ENCODE measurements at places on chromosomes 3 and 15.

DNA sequence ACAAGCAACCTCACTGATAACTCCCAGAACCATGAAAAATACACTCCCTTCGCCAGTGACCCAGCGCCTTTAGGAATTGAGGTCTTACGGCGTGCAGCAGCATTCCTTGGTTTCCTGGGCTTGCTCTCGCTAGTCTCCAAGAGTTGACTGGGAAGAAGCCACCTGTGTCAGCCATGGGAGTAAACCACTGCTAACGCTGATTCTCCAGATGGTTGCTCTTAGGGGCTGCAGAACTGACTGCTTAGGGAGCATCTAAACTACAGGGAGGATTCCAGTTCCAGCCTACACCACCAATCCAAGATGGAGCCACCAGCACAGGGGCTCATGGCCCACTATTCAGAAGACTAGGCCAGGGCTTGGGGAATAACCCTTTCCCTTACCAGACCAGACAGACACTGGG is 2.4 kb downstream of the RBPMS2 start:
- no peak for DNase-seq

GRCh38 chr15:100812802-100813201 is 66.8 kb upstream of the ALDH1A3 start:
- DNase-seq: no peak

GRCh38 chr3:129032716-129033115 is 27.9 kb upstream of the GP9 start:
- DNase-seq: no peak

GRCh38 chr15:67105065-67105951 is 39.9 kb downstream of the SMAD3 start:
- no peak for DNase-seq

DNA sequence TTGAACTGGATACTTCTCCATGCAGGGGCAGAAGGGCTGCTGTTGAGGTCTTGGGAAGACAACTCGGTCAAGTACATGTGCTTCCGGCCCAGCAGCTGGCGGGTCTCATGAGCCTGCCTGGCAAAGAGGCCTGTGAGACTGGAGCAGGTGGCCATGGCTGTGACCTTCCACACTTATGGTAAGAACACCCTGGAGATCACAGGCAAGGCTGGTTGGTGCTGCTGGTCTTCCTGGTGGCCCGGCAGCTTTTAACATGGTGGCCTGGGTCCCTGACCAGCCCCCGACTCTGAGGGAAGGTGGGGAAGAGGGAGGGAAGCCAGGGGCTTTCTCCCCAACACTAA is 15.4 kb downstream of the CHRD start:
- DNase-seq: no peak

DNA sequence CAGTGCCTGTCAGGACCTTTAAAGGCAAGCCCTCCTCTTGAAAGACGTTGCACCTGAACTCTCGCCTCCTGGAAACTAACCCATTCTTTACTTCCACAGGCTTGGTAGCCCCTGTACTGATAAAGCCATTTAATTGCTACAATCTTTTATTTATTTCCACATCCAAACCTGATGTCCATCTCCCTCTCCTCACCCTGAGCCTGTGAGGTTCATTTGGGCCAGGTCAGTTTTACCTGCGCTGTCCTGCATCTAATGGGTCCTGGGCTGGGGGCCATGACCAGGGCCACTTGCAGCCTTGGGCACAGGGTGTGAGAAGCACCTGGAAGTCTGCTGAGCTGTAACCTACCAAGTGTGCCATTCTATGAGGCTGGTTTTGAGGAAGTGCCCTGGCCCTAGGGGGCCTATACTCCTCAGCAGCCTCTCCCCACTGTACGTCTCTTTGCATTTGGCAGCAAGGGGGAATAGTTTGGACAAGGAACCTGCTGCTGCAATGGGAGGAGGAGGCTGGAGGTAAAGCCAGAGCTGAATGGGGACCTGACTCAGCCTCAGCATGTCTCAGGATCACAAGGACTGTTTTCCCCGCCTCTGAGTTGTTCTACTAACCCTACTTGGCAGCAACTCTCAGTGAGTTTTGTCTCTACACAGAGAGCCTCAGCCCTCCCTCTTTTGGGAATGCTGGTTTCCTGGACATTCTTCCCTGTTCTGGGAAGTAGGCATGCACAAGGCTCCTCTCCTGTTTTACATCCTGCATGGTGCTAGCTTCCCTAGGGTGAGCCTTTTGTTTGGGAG is 53.8 kb downstream of the WDR76 start:
- no peak for DNase-seq

- no peak for DNase-seq
Observed at GRCh38 chr3:36227980-36228379, 152.3 kb upstream of the STAC start.

DNA sequence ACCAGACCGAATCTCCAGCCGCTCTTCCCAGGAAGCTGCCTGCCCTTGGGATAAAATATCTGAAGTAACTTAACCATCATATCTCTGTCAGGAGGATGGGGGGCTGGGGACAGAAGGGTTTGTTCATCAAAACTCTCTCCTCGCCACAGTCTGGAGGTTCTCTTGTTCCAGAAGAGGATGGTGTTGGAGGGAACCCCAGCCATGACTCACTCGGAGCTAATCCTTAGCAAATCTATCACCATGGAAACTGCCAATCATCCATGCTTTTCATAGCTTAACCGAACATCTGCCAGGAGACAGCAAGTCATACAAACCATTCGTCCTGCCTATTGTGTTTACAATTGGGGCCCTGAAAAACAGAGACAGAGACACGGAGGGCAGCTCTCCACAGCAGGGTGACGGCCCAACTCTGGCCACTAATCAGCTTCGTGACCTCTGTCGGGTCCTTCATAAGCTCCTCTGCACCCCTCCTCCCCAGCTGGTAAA is 73.8 kb upstream of the HEG1 start:
- DNase-seq: no peak

DNA sequence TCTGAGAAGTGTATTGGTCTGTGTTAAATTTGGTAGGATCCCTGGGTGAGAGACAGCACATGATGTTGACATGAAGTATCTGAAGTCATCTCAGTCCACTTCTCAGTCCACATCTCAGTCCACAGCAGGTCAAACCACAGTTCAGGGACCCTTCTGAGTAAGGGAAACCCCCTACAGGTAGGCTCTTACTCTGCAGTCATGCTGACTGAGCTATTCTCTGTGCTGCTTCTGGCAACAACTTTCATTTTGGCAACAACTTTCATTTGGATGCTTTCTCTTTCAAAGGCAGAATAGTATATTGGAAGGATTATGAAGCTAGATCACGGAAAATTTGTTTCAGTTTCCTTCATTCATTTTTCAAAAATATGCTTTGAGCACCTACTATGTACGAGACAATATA is 178.2 kb upstream of the GOLIM4 start:
- no peak for DNase-seq

DNA sequence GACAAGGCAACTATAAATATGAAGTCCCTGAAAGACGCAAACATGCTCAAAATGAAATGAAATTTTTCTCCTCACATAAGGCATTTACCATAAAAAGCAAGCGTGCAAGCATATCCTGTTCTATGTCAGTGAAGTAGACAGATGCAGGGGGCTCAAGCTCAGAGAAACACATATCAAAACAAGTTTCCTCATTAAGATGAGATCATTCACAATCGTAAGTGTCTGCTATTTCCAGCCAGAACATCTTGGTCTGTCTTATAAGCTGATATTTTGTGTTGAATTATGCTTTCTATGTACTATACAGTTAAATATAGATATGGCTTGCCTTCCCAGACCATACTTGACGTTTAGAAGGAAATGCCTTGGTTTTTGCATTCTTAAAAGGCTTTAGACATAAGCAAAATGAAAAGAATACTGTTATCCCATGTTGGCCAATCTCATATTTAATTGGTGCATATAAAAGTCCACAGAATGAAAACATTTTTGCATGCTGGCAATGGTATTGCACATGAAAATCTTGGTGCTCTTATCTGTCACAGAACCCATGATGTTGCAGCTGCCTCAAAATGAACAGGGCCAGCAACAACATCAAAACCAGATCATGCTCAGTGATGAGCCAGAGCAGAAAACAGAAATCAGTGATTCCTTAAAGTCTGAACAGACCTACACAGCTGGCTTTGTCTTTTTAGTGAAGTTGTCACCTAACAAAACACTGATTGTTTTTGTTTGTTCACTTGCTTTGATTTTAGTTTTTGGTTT is 65.4 kb downstream of the SIDT1 start:
- no peak for DNase-seq

- no peak for DNase-seq
Observed at GRCh38 chr3:37247398-37248114, 73.2 kb upstream of the LRRFIP2 start.

- DNase-seq: no peak
Observed at GRCh38 chr15:37926136-37926535, 8.3 kb upstream of the TMCO5A start.

DNA sequence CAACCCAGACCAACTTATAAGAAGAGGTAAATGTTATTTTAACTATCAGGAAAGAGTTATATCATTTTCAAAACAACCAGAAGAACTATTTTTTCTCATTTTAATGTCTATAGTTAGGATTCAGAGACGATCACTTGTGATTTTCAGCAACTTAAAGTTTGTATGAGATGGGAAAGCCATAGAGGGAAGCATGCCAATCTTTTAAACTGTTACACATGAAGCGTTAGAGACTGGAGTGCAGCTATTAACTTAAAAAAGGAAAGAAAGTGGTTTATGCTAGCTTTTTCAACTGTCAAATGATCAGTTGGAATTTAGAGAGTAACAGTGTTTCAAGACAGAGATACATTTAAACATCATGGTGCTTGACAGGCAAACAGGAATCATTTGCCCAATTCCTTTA is 91.7 kb upstream of the LPP start:
- no peak for DNase-seq

DNA sequence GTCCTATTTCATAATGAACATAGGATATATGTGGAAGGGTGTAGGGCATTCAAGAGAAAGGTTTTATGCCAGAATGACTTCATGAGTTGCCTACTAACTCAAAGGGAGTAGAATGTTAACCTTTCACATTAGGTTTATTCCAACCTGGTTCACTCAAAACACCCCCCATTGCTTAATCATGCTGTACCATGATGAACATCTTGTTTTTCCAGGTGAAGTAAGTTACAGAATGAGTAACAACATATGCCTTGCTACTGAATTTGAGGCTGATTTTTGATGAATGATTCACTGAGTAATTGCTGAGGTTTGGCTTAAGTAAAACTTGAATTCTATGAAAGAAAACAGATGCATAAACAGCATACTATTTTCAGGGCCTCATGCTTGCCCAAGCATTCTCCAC is 5.9 kb upstream of the CLDN16 start:
- no peak for DNase-seq

DNA sequence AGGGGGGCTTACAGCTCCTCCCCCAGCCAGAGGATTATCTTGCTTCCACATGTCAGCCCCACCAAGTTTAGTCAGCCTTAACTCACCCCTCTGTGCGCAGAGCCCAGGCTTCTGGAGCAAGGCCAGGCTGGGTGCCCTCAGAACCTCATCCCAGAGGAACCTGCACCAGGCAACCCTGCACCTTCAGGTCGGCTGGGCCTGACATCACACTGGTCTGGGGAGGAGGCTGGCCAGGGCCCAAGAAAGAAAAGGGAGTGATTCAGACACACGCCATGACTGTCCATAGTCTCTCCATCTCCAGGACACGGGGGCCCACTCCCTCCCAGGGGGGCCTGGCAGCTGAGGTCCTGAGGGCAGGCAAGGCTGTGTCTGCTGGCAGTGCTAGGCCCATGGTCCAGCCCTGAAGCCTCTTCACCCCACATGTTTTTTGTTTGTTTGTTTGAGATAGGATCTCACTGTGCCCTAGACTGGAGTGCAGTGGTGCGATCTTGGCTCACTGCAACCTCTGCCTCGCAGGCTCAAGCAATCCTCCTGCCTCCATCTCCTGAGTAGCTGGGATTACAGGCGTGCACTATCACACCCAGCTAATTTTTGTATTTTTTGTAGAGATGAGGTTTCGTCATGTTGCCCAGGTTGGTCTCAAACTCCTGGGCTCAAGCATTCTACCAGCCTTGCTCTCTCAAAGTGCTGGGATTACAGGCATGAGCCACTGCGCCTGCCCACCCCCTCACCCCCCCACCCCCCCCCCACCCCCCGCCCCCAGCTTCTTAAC is 11.1 kb downstream of the TNK2 start:
- no peak for DNase-seq

DNA sequence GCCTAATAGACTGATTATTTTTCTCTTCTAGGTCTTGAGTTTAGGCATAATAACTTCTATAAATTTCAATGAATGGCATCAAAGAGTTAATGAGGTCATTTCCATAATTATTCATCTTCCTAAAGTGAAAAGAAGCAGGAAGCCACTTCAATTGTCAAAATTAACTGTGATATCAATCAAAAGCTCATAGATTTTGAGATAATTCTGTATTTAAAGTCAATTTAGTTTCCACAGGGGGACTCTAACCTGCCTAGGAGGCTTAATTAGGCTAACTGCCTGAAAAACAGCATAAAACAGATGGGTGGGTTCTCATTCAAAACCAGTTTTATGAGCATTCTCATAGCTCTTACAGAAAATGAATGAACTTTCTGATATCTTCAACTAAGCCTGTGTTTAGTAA is 177.8 kb downstream of the OTOL1 start:
- DNase-seq: no peak
